ENCODE measurements at places on chromosomes 5 and 9.

DNA sequence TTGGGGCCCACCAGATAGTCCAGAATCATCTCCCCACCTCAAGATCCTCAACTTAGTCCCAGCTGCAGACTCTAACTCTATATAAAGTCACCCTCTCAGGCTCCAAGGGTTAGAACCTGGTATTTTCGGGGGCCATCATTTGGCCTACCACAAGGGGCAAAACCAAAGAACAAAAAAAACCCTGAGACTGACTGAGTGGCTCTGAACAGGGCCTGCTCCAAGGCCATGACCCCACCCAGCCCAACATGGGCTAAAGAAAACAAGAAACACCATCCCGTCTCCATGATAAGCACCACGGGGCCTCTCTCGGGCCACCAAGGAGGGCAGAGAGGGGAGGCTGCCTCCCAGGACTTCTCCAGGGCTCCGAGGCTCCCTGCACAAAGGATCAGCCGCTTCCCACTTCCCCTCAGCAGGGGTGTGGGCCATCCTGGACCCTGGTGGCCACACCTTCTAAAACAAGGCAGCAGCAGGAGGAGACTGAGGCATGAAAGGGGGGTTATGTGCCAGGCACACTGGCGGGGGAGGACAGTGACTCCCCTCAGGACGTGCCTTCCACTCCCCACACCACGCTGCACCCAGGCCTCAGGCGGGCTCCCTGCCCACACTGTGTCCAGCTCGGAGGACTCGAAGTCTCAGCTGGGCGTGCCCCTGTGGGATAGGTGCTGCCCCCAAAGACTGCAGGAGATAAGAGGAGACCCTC, 51.5 kb downstream of the SEMA4D start:
- DNase-seq: no peak

DNA sequence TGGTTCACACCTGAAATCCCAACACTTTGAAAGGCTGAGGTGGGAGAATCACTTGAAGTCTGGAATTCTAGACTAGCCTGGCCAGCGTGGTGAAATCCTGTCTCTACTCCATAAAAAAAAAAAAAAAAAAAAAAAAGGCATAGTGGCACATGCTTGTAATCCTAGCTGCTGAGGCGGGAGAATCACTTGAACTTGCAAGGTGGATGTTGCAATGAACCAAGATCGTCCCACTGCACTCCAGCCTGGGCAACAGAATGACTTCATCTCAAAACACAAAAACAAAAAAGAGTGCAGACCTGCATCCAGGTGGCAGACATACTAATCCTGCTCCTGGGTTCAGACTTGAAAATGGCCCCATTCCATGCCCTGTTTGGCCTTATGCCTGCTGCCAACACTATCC, 21.8 kb upstream of the ADAMTS19 start:
- no peak for DNase-seq

DNA sequence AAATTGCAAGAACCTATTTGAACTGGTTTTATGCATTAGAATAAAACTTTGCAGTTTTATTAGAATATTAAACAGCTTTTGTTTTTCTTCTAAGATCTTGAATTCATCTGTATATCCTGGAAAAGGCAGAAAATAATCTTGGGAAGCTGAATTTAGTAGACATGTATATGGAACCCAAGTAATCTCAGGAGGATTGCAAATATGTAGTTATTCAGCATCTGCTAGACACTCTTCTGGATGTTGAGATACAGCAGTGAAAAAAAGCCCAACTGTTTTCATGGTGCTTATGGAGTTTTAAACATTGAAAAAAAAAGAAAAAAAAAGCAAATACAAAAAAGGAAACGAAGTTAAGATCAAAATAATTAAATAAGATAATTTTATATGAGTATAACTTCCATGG, 922.2 kb upstream of the SEMA6A start:
- no peak for DNase-seq

DNA sequence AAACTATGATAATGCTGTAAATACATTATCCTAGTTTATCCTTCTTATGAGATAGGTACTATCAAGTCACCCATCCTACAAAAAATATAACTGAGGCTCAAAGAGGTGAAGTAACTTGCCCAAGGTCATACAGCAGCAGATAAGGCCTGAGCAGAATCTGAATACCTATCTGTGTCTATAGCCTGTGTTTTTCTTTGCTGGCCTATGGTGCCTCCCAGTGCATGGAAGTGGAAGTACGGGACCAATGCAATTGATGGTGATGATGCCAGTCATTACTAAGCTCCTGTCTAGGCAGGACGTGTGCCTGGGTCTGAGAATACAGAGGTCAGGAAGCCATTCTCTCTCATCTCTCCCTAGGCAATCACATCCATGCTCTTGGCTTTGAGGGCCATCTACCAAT, 67.8 kb downstream of the FAT2 start:
- DNase-seq: no peak

DNA sequence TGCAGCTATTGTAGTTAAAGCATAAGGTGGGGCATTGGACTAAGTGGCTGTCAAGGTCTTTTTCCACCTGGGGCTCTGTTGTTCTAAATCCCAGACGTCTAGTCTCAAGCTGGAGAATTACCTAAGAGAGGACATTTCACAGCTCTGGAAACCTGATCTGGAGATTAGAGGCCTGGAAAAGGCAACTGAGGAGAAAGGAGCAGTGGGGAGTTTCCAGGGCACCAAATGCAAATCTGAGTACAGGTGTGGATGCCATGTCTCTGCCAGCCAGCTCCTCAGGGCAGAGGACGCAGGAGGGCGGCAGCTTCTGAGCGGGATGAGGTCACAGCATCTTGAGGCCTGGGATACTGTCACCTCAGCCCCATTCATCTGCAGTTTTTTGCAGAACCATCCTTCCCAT, 65.2 kb downstream of the PPARGC1B start:
- no peak for DNase-seq

DNA sequence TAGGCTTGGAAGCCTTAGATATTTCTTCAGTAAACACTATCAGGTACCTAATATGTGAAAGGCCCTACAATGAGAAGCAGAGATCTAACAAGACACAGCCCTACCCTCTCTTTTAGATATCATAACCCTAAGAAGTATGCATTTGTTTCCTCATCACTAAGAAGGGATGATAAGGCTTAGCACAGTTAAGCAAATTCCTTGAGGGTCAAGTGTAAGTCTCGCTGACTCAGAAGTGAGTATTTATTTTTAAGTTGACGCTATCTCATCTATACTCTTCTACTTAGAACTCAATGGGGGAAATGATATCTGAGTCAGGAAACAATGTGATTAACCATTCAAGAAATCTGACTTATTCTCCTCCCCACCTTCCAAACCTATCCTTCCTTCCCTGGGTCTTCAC, 149.7 kb downstream of the ESM1 start:
- no peak for DNase-seq

DNA sequence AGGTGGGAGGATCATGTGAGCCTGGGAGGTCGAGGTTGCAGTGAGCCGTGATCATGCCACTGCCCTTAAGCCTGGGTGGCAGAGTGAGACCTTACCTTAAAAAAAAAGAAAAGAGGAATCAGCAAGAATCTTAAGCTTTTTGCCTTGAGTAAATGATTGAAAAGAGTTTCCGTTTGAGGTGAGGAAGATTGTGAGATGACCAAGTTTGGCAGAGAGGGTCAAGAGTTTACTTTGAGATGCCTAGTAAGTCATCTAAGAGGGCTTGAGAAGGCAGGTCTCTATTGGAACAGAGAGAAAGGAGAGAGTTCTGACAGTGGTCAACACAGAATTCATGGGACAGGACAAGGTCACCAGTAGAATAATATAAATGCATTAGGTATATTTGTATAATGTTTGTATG, 572.1 kb downstream of the TLE4 start:
- no peak for DNase-seq

DNA sequence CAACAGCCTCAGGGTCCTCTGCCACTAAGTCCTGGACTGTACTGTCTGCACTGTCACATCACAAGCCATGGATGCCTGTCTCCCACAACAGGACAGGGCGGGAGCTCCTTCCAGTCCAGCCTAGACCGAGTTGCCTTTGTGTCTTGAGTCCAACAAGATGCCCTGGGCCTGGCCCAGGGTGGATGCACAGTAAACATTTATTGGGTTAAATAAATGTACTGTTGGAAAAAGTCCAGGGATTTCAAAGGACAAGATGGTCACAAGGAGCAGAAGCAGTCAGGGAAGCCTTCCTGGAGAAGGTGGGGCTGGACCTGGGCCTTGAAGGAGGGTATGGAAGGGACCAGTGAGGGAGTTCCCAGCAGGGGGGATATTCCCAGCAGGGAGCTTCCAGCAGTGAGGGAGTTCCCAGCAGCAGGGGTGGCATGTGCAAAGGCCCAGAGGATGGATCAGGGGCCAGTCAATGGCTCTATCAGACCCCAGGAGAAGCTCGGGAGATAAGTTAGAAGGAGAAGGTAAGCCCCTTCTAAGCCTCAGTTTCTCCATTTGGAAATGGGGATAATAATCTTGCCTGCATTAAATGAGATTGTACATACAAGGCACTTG, 72.7 kb upstream of the NEURL1B start:
- no peak for DNase-seq
